Brain microvascular endothelial cell (primary cell): ENCODE measurements at places on chromosomes 4 and X.

DNA sequence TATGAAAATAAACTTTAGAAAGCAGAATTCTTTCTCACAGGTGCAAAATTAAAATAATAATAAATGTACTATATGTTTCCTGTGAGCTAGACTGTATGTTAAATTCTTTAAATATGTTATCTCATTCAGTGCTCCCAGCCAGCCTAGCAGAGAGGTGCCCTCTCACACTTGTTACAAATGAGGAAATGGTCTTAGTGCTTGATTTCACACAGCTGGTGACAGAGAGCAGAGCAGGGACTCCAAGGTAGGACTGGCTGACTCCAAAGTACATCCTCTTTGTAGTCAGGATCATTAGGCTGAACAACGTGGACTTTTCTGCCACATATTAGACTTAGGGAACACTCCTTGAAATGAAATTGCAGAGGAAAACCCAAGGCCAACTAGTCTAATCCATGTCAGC lies 72.0 kb upstream of the HHIP start:
- DNase-seq, result no peak

- DNase-seq, result no peak
These were observed 233.4 kb downstream of the TEX13A start for GRCh38 chrX:104987063-104987462.

- DNase-seq, result no peak
These were observed 1.2 kb downstream of the GNPDA2 start for GRCh38 chr4:44725166-44725565.

DNA sequence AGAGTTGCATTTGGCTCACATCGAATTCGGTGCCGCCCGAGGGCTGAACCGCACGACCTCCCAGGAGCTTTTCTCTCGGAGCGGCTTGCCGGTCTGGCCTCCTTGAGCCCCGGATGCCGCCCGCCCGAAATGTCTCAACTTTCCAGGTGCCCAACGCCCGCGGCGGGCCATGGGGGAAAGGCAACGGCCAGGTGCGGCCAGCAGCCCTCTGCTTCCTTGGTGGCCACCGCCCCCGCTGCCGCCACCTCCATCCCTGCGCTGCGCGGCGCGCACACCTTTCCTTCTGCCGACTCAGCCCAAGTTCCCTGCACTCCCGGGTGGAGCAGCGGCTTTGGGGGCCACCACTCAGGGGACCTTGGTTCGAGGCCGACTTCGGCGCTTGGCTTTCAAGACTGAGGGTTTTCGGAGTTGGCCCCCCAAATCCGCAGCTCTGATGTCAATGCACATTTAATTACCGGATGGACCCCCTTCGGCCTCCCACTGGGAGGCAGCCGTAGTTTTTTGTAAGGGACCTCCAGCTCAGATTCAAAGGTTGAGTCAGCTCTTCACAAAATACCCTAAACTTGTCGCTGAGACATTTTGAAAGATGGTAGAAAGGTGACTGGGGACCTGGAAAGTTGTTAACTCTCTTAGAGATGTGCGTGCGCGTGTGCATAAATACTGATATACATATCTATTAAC lies 1.1 kb downstream of the AFF2 start:
- no peak for DNase-seq

- DNase-seq, result no peak
These were observed 39.2 kb downstream of the FMR1NB start for GRCh38 chrX:148020329-148020728.

GRCh38 chr4:40953283-40954087 lies 203.7 kb downstream of the NSUN7 start:
- DNase-seq, result no peak

GRCh38 chr4:113442826-113443225 lies 318.7 kb downstream of the CAMK2D start:
- no peak for DNase-seq

DNA sequence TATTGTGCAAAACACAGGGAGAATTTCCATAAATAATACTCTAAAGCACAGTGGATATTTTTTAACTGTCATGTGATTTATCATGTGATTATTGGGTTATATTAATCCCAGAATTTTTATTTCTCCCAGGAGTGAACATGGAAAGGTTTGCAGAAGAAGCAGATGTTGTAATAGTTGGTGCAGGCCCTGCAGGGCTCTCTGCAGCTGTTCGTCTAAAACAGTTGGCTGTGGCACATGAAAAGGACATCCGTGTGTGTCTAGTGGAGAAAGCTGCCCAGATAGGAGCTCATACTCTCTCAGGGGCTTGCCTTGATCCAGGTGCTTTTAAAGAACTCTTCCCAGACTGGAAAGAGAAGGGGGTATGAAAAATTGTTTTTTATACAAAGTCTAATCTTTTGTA lies 10.0 kb downstream of the ETFDH start:
- DNase-seq, result no peak

DNA sequence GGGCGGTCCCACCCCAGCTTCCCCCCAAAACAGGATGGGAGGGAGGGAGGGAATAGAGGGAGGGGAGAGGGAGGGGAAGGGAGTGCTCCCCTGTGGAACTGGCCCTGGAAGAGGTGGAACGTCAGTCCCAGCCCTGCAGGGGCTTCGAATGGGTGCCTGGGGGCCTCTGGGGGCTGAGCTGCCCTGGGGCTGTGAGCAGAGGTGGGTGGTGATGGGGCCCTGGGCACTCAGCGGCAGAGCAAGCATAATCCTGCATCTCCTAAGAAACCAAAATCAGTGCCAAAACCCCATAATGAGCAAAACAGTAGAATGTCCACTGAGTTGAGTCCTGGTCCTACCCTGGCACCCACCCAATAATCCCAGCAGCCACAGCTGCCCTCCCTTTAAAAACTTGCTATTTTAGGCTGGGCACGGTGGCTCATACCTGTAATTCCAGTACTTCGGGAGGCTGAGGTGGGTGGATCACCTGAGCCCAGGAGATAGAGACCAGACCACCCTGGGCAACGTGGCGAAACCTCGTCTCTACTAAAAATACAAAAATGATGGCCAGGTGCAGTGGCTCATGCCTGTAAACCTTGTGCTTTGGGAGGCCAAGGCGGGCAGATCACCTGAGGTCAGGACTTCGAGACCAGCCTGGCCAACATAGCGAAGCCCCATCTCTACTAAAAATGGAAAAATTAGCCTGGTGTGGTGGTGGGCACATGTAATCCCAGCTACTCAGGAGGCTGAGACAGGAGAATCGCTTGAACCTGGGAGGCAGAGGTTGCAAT lies 11.1 kb downstream of the DOK7 start:
- no peak for DNase-seq

DNA sequence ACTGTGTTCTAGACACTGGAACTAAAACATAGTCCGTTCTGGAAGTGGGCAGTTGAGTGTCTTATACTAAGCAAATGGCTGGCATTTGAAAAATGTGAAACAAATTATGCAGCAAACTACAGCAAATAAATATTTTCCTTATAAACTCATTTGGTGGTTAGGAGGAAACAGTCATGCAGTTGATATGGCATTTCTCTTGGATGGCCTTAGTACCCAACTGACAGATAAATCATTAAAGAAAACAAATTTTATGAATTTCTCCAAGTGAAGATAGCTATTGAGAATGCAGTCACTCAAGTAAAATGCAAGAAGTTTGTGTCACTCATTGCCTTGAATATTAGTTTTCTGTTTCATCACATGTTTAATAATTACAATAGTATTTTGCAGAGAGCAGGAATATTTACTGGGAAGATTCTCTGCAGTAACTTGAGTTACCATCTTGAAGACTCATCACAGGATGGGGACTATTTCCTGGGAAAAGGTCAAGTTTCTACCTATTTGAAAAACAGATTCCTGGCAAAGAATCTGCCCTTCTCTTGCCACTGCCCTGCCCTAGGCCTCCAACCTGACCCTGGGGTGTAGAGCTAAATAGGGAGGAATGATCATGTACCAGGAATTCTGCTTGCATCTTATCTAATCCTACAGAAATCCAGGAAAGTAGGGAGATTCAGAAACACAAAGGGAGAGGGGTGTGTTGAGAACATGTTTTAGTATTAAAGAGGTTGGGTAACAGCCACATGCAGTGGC lies 105.9 kb downstream of the SH3RF1 start:
- DNase-seq, result no peak

- DNase-seq, result no peak
These were observed 20.8 kb upstream of the NKX1-1 start for GRCh38 chr4:1427010-1427409.

DNA sequence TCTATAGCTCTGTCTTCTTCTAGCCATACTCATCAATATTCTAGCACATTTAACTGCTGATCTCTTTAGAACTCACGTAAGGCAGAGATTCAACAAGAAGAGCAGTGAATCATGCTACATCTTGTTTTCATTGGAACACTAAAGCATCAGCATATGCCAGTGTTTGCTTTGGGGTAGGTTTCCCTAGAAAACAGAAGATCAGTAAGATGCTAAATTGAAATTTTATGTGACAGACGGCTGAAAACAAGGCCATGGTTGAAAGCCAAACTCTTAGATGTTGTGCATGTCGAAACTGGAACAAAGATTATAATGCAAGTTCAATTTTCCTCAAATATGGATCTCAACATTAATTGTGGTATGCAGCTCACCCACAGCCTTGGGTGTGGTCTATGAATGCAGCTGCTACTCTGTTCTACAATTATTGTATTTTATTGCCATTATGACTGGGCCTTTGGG lies 107.6 kb downstream of the PDLIM5 start:
- DNase-seq, result peak; percentile 41

- DNase-seq, result no peak
These were observed 62.8 kb downstream of the DHX15 start for GRCh38 chr4:24521544-24521943.

GRCh38 chrX:790783-791360 lies 160.3 kb downstream of the SHOX start:
- no peak for DNase-seq

DNA sequence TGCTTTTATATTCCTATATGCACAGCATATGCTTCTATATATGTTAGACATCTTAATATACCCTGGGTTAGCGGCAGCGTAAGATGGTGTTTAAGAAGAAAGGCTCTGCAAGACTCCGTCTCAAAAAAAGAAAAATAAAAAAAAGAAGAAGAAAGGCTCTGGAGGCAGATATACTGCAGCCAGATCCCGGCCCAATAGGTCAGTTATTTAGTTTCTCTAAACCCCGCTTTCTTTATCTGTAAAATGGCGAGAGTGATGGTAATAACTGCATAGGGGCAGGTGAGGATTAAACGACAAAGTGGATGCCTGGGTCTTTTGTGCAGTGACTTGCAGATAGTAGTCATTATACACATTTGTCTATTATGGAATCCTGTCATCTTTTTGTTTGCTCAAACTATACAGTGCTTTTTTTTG lies 115.2 kb downstream of the NAA11 start:
- DNase-seq, result no peak

DNA sequence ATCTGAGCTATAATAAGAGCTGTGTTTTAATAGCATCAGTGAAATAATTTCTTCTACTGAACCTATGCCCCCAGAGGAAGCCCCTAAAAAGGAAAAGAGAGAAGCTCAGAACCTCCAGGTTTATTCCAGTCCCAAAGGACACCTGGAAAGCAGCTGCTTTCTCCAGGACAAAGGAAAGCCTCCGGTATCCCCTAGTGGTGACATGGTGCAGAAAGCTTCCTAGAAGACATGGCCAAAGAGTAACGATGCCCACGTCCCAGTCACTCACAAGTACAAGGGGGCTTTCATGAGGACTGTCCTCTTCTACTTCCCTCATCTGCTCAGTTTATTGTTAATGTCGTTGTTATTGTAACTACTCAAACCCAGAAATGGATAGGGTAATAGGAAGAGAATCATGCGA lies 343.9 kb downstream of the UNC5C start:
- no peak for DNase-seq

DNA sequence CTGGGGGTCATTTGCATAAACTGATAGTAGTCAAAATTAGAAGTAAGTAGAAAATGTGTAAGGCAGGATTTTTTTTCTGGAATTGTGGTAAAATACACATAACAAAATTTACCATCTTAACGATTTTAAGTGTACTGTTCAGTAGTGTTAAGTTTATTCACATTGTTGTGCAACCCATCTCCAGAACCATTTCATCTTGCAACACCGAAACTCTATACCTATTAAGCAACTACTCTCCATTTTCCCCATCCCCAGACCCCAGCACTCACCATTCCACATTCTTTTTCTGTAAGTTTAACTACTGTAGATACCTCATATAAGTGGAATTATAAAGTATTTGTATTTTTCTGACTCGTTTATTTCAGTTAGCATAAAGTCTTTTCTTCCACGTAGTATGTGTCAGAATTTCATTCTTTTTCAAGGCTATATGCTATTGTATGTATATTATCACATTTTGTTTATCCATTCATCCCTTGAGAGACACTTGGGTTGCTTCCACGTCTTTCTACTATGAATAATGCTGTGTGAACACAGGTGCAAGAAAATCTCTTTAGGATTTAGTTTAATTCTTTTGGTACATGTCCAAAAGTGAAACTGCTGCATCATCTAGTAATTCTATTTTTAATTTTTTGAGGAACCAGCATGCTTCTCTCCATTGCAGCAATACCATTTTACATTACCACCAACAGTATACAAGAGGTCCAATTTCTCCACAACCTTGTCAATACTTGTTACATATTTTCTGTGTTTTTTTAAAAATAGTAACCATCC lies 39.1 kb upstream of the NSUN7 start:
- no peak for DNase-seq

DNA sequence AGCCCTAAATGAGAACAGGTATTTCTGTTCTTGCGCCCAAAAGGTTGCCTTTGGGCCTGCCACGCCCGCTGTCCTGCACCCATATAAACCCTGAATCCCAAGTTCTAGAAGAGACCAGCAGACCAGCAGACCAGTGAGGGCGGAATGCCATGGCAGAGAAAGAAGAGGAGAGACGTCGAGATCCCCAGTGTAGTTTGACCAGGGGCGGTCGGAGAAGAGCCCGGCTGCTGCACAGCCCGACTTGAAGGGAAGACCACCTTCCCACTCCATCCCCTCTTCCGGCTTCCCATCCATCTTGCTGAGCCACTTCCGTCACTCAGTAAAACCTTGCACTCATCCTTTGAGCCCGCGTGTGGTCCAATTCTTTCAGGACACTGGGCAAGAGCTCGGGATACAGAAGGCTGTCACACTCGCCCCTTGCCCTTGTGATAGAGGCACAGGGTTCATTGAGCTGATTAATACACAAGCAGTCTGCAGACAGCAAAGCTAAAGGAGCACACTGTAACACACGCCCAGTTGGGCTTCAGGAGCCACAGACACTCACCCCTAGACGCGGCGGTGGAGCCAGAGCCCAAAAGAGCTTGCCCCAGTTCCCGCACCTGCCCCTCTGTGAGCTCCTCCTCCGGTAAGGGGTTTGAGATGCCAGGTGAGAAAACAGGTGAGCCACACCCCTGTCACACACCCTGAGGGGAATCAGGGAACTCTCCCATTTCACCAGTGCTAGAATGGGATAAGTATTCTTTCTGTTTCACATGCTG lies 230.8 kb downstream of the PCDH10 start:
- DNase-seq, result no peak

DNA sequence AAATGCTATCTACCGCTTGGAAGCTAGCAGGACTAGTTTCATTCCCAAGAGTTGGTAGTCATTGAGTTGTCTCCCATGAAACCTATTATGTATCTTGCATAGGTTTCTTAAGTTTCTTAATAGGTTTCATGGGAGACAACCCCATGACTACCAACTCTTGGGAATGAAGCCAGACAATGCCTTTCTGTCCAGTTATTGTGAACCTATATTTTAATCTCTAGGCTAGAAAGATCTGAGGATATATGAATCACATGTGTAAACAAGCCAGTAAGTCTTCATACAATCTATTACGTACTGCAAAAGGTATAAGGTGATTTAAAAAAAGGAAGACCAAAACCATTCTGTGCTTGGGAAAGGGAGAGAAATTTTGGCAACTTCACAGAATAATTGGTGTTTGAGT lies 162.6 kb downstream of the INPP4B start:
- DNase-seq, result no peak

- no peak for DNase-seq
These were observed 4.0 kb upstream of the GASK1B start for GRCh38 chr4:158176776-158177175.

- no peak for DNase-seq
These were observed 78.2 kb downstream of the SLC10A7 start for GRCh38 chr4:146443525-146443924.
